Fibroblast of skin of back (primary cell): ENCODE measurements at places on chromosomes 12 and 14.

DNA sequence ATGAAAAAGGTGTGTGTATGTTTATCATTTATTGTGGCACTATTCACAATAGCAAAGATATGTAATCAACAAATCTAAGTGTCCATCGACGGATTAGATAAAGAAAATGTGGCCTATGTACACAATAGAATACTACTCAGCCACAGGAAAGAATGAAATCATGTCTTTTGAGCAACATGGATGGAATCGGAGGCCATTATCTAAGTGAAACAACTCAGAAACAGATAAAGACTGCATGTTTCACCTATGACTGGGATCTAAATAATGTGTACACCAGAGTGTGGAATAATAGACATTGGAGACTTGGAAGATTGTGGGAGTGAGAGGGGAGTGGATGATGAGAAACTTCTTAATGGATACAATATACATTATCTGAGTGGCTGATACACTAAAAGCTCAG, 44.0 kb downstream of the CCER1 start:
- DNase-seq, result peak; percentile 37

DNA sequence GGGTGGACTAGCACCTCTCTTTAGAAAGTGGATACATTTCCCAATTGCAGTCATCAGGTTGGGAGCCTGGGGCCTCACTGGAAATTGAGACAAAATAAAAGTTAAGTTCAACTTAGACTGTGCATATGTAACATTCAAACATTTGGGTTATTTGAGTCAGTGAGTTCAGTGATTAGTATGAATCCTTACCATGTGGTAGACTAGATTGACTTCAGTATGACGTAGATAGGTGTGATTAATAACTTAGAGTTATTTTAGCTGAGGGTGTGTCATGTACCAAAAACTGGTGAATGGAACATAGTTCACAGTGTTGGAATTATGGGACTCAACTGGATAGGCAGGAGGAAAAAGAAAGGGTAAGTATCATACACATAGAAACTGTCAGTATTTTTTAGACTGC, 8.0 kb upstream of the SSTR1 start:
- DNase-seq, result peak; percentile 4

DNA sequence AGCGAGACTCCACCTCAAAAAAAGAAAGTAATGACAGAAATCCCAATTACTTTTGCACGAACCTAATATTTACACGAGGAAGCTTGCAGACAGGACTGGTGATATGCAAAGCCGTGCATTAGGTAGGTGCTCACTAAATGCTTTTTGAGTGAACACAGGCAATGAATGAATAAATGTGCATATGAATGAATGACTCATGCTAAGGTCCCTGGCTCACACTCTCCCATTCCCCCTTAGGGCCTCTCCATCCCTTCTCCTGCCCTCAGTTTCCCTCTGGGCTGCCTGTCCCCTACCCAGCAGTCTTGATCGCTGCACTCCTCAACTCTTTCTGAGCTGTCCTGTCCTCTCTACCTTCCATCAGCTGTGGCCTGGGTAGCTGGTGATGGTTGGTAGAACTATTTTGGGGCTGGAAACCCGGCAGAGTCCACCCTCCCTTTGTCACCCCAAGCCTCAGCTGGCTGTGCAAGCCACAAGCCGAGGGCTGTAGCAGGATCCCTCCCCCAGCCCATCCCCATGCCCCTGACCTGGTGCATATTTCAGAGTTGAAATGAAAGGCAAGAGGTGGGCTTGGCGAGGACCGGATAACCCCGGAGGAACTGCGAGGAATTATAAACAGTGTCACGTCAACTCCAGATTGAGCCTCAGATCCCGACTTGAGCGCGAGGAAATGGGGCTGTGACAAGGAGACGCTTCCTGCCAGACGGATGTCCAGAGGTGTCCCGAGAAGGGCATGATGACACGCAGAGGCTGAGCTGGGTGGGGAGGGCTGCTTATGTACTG, 191.7 kb upstream of the GSC start:
- DNase-seq, result no peak

- DNase-seq, result no peak
Measured at GRCh38 chr14:41022932-41023331, 583.7 kb upstream of the LRFN5 start.

- no peak for DNase-seq
Measured at GRCh38 chr12:71694099-71694820, 8.4 kb downstream of the TMEM19 start.

- no peak for DNase-seq
Measured at GRCh38 chr12:3097836-3098235, 20.7 kb downstream of the TSPAN9 start.

- DNase-seq, result no peak
Measured at GRCh38 chr12:41174602-41175001, 13.5 kb upstream of the PDZRN4 start.
